GF-D8 (cell line): ENCODE measurements at places on chromosomes 13 and 19.

DNA sequence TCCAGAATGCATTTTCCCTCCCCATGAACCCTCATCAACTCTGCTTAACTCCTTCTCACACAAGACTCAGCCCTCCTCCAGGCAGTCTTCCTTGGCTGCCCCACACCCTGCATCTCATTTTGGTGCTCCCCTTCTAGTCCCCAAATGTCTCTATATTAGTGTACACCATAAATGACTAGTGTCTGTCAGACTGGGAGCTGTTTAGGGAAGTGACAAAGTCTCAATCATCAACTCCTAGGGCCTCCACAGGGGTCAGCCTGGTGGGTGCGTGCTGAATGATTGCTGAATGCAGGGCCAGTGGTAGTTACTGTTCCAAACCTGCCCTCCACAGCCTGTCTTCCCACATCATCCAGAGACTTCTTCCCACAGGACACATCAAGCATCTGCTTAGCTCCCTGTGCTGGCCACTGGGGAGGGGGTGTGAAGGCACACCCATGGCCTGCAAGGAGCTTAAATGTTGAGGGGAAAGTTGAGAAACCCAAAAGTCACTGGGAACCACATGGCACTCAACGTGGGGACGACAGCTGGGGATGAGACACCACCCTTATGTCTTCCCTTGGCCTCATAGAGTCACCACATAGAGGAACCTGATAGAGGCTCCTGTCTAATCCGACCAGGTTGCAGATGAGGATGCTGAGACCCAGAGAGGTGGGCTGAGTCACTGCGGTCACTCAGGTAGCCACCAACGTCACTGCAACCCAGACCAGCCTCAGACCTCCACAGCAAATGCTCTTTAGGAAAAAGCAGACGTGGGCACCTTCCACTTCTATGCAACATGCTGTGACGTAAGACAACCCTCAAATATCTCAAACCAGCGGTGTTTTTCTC, 79.3 kb upstream of the TM9SF2 start:
- DNase-seq, result no peak

GRCh38 chr13:31686670-31687425, 52.5 kb upstream of the RXFP2 start:
- no peak for DNase-seq

GRCh38 chr13:21034603-21035191, 26.7 kb downstream of the LATS2 start:
- no peak for DNase-seq

DNA sequence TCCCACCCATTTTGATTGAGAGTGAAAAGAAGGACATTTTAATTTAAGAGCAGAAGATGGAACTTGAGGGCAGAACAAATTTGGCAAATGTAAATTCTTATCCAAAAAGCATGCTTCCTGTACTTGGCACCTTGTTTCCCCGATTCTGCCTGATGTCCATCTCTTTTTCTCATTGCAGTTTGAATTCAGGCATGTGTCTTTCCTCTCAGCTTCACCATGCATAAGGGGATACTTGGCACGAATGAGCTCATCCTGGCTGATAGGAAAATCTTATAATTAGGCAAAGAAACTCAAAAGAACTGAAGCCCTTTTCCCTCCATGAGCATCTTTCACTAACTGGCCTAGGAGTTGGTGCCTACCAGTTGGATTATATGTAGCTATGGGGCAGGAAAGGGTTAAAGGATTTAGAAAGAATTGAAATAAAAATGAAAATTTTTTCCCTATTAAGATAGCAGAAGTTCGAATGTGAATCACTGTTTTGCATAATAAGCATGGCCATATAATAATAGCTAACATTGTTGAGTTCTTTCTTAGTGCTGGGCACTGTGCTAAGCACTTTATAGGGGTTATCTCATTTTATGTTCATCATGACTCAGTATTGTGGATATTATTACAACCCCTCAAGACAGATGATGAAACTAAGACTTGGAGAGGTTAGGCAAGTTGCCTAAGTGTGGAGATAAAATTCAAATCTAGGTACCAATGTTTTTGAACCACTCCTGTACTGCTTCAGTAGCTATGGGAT, 386.6 kb downstream of the KCNRG start:
- DNase-seq, result no peak

GRCh38 chr19:41064974-41065569, 23.2 kb upstream of the CYP2A13 start:
- no peak for DNase-seq

GRCh38 chr13:32976056-32976805, 40.0 kb upstream of the KL start:
- DNase-seq, result no peak

GRCh38 chr19:47725759-47726401, 12.7 kb downstream of the EHD2 start:
- DNase-seq, result no peak

GRCh38 chr13:25046985-25047511, 48.9 kb upstream of the PABPC3 start:
- no peak for DNase-seq

- DNase-seq, result no peak
Observed at GRCh38 chr13:41345914-41346589, 35.0 kb downstream of the NAA16 start.

- DNase-seq, result peak; percentile 56
Observed at GRCh38 chr13:46288570-46289259, 77.0 kb downstream of the LRRC63 start.

DNA sequence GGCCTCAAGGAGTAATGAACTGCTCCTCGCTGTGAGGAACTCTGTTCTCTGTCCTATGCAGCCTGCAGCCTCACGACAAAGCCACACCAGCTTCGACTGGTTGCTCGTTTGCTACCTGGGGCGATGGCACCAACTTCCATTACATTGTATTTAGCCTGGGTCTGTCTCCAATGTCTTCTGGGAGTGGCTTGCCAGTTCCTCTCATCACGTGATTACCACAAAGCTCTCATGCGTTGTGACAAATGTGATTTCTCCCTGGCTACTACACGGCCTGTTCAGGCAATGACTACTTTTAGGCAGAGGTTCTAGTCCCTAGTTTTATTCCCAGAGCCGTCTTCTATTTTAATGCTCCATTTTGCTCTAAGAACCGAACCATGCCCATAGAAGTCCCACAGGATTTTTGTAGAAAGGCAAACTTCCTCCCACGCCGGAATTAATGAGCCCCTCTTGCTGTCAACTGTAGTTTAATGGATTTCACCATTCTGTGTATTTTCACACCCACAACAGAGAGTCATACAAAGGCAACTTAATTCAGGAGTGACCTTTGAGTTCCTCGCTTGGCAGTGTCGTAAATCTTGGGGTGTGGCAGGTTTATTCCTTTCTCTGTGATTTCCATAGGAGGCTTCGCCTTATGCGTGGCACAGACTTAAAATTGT, 351.9 kb downstream of the EFNB2 start:
- DNase-seq, result no peak

DNA sequence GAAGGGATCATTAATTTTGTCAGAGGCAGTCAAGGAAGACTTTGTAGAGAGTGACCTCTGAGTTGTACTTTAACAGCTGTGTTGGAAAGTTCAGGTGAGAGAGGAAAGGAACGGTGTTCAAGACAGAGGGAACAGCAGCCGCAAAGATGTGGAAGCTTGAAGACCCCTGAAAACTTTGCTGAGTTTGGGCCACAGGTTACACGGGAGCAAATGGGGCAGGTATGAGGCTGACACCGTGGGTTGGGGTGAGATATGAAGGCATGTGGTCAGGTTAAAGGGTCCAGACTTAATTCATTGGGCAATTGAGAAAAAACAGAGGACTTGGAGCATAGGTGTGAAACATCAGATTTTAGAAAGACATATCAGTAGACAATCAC, 72.0 kb upstream of the SERP2 start:
- no peak for DNase-seq

DNA sequence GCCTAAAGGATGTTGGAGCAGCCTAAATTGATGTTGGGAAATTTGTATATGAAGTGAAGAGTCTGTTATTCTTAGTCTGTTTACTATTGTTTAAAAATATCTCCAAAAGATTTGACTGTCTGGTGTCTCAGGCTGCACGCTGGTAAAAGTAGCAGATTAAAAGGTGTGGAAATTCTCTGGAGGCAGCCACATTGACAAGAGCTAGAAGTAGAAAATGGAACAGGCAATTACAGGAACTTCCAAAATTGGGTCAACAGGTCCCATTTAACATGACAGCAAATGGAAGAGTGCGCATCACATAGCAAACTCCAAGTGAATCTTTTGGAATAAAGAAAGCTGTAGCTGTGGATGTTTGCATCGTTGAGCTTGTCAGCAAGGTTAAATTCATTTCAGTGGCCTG, 138.3 kb downstream of the MTUS2 start:
- DNase-seq, result no peak

DNA sequence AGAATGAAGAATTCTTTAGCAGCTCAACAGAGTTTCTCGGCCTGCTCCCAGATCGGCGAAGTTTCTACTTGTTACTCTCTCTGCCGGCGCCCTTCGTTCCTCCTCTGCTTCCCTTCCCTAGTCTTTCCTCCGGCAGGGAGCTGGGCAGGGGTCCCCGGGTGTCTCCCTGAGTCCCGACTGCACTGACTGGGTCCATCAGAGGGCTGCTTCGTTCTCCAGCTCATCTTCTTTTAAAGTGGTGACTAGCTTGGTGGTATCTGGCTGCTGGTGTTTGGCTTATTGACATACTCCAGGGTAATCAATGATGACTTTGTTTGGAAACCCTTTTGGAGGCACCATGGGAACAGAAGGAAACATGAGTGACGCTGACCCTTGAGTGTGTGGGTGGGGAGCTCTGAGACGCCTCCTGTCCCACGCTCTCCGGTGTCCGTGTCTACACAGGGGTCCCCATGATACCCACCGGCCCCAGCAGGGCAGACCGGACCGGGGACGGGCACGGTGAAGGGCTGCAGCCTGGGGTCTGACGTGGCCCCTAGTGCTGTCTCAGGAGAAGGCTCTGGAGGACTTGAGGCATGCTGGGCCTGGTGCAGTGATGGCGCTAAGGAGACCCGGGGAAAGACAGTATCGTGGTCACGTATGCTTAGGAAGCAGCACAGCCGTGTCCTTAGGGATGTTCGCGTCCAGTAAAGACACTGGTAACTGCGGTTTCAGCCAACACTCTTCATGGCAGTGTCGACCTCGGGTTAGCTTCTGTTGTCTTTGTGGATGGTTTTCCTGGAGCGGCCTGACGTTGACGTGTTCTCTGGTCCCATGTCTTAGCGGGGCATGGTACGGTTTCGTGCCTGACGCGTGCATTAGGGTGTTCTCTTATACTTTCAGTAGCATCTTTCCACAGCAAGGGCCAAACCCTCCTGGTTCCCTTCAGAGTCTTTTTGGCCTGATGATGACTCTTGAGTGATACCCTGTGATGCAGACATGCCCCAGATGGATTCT, 23.8 kb downstream of the NAXD start:
- no peak for DNase-seq

GRCh38 chr19:13696839-13697238, 67.5 kb upstream of the MRI1 start:
- no peak for DNase-seq

GRCh38 chr19:35636651-35637050, 4.9 kb upstream of the ETV2 start:
- DNase-seq, result no peak

- no peak for DNase-seq
Observed at GRCh38 chr19:28744014-28744413, 468.9 kb downstream of the UQCRFS1 start.

DNA sequence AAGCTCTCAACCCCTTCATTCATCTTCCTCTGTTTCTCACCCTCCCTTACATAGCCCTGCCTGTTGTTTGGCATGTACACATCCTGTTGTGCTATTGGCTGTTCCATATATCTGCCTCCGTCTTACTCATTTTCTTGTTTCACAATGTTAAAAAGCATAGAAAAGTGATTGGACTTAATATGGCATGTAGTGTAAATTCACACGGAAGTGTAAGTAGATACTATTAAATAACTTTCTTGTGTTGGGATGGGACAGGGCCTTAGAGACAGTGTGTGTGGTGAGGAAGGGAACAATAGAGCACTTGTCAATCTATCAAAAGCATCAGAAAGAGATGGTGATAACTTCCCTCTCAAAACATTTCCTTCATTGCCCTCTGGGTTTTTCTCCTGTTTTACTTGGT, 12.3 kb downstream of the LMO7 start:
- no peak for DNase-seq

- no peak for DNase-seq
Observed at GRCh38 chr13:75173457-75174356, 308.3 kb downstream of the TBC1D4 start.
